Stimulated activated CD4-positive, alpha-beta T cell treated with anti-CD3 and anti-CD28 coated beads, Interleukin-1b, Interleukin-23, amount 100 ng/mL, for 4 hours (primary cell): ENCODE measurements at places on chromosomes 5 and 9.

DNA sequence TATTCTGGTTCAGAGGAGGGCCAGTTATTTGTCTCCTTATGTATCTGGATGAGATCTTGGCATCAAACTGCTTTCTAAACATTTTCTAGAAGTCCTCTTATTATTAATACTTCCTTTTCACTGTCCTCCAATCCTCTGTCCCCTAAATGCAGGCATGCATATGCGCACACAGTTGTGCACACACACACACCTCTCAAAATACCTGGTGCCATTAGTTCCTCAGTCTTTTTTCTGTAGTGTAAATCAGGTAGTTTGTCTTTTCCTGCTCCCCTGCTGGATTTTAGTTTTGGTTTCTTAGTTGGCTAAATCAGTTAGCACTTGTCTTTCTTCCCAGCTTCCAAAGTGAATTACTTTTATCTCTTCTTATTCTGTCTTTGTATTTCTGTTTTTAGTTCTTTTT lies 55.8 kb upstream of the LRRC70 start:
- DNase-seq = no peak

- no peak for DNase-seq
Measured at GRCh38 chr5:134917070-134917815, 12.3 kb downstream of the PCBD2 start.

- no peak for DNase-seq
Measured at GRCh38 chr5:68115584-68115983, 100.0 kb upstream of the PIK3R1 start.

- no peak for DNase-seq
Measured at GRCh38 chr5:78335976-78336375, 24.4 kb upstream of the SCAMP1 start.

GRCh38 chr5:147101659-147102369 lies 133.0 kb upstream of the STK32A start:
- DNase-seq = no peak

DNA sequence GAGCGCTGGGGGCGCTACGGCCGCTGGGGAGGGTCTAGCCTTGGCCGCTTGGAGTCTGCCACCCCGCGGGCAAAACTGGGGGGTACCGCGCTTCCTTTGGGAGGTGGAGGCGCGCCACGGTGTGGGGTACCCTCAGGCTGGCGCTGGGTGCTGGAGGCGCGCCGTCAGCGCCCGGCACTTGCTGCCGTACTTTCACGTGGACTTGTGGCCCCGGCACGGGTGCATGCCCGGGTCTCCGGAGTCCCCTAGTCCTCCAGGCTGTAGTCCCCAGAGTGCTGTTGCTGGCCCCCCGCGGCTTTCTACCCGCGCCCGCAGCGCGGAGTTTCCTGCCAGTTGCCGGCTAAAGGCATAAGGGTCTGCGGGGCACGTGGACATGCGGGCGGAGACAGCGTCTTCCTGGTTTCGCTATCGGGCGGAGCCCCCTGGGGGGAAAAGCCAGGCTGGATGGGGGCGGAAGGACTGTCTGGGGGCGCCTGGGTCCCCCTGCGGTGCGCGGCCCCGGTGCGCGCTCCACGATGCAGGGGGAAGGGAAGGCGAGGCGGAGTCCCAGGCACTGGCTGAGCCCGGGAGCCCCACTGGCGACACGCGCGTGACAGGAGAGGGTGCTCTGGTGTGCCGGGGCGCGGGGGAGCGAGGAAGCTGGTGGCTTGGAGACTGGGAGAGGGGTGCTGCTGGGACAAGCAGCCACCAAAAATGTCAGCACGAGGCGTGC lies 666 bp downstream of the PPARGC1B start:
- peak; percentile 36 for DNase-seq

DNA sequence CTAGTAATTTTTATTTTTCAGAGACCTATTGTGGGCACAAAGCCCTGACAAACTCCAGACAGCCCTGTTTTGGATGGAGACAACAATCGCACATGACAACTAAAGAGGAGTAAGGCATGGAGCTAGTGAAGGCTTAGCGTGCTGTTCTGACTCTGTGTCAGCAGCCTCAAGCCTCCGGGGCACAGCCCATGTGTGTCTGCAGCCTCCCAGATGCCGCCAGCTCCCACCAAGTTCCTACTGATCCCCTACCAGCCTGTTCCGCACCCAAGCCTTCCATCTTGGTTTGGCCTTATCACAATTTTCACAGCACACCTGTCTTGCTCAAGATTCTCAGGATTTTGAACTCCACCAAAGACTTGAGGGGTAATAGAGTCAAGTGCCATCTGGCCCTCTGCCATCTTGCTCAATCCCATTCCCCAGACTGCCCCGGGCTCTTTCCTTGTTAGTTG lies 70.3 kb upstream of the SH3PXD2B start:
- DNase-seq = no peak

DNA sequence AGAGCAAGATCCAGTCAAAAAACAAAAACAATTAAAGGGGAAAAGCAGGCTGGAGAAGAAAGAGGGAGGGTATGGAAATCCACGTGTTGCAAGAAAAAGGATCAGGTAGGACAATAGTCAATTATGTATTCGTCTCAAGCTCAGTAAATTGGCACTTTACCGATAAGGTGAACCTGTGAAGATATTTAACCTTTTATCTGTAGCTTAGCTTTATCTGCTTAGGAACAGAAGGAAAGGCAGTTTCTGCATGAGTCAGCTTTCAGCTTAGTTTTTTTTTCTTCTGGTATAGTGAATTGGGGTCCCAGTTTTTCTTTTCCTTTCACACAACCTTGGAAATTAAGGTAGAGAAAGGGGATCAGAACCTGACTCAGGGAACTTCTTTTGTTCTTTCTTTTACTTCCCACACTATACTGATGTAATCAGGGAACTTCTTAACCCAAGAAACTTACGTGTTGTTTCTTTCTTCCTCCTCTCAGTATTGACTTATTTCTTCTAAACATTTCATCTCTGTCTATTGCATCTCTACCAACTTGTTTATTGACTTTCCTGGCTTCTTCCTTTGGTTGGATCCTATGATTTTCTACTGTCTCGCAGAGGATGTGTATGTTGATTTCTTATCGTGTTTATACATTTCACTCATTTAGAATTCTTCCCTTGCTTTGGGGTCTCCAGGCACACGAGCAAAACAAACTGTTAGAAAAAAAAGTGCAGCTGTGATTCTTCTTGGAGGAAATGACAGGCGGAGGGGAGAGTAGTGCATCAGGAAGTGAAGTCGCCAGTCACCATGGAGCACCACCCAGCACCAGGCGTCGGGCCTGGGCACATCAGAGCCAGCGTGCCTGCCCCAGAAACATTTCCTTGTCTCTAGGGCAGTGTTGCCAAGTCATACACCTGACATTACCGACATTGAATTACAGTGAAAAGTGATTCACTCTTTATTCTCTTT lies 123.0 kb upstream of the LHFPL2 start:
- DNase-seq = no peak

- no peak for DNase-seq
Measured at GRCh38 chr5:10675177-10675700, 85.8 kb downstream of the DAP start.

GRCh38 chr5:118325931-118326330 lies 662.4 kb downstream of the DTWD2 start:
- no peak for DNase-seq

DNA sequence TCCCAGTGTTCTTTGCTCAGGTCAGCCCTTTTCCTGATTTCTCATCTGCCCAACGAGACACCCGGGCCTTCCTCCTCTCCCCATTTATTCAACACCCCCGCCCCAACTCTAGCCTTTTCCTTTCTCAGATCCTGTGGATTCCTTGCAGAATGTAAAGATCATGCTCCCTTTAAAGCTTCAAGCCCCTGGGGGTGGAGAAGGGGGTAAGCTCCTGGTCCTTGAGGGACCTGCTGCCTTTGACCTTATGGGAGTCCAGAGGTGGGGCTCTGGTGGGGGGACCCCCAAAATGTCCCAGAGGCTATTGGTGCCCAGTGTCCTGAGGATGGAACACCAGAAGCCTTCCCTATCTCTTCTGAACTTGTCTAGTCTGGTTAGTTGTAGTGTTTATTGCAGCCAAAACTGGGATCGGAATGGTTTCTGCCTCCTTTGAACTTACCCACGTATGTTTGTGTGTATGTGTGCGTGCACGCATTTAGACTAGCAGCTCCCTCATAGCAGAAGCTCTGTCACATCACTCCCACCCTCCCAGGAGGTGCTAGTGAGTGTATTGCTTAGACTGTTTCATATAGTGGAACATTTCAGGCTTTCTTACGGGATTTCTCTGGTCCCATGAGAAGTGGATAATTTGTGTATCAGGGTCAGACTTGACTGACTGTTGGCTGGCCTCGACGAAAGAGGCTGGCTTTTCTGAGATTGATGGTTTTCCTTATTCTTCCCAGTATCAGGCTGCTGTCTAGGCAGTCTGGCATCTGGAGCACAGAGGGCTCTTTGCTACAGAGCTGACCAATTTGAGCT lies 1.1 kb downstream of the GALNT10 start:
- DNase-seq = no peak

DNA sequence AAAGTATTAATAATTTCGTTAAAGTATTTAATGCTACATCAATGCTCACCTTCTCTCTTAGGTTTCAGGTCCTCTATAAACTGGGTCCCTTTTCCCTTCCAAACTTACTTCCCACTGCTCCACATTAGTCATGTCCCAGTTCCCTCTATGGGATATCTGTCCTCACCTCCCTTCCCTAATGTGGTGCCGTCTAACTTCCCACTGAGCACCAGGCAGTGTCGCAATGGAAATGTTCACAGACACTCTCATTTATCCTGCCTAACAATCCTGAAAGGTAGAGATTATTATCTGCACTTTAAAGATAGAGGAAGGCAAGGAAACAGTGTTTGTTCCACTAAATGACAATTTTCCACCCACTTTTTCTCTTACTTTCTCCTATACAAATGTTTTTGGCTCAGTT lies 329.7 kb downstream of the CWC27 start:
- no peak for DNase-seq

DNA sequence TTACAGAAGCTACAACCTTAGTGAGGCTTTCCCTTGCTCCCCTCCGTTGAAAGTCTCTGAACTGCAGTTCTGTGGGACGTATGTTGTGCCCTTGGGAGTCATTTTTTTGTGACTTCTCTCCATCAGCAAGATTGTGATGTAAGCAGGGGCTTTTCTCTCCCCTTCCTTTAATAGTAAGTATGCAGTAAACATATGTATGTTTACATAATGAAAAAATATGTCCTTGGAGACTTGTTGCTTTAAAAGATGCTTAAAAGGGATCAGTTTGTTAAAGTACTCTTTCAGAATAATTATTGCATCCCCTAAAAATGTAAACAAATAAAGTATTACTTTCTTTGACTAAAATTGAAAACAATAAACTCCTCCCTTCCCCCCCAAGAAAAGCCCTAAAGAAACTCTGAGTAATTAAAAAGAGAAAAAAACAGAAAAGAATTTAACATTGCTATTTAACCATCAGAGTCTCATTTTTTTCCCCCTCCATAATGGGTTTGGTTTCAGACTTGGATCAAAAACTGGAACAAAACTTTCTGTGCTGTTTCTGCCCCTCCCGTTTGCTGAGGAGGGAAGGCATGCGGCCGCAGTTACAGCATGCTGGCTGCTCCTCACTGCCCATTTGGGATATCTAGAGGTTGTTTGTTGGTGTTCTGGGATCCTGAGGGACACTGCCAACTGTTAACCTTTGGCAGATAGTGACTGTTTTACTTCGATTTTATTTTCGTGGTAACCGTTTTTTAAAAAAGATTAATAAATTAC lies 40.2 kb downstream of the TRIO start:
- DNase-seq = no peak

DNA sequence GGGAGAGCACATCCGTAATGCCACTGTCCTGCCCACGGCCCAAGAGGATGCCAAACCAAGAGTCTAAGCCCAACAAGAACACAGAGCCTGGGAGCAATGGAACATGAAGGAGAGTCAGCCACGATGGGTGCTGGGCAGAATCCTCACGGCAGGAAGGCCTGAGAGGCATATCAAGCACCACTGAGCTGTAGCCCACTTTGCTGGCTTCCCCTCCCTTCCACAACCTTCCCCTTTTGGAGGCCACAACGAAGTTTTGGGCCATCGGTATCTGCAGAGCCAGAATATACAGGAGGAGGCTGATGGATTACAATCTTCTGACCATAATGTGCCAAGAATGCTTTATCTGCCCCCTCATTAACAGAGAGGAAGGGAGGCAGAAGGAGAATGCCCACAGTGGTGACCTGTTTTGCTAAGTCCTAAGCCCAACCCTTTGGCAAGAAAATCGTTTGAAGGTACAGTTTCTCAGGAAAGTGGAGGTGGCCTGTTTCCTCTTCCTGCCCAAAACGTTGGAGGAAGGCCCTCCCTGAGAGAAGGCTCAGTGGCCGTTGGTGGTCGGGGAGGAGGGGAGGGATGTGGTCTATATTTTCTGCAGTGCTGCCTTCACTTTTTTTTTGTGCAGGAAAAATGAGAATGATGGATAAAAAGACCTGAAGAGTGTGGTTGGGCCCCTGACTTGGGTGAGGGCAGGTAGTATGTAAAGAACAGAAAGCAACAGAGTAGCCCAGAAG lies 26.2 kb downstream of the MACROH2A1 start:
- no peak for DNase-seq

- DNase-seq = no peak
Measured at GRCh38 chr9:68777070-68777763, 72.2 kb downstream of the PIP5K1B start.

- no peak for DNase-seq
Measured at GRCh38 chr9:3936520-3937235, 363.2 kb downstream of the GLIS3 start.

GRCh38 chr9:70093944-70094343 lies 50.3 kb downstream of the MAMDC2 start:
- no peak for DNase-seq

- DNase-seq = no peak
Measured at GRCh38 chr9:109806506-109807115, 26.6 kb downstream of the PALM2AKAP2 start.

GRCh38 chr5:42514754-42515153 lies 91.5 kb downstream of the GHR start:
- DNase-seq = no peak

DNA sequence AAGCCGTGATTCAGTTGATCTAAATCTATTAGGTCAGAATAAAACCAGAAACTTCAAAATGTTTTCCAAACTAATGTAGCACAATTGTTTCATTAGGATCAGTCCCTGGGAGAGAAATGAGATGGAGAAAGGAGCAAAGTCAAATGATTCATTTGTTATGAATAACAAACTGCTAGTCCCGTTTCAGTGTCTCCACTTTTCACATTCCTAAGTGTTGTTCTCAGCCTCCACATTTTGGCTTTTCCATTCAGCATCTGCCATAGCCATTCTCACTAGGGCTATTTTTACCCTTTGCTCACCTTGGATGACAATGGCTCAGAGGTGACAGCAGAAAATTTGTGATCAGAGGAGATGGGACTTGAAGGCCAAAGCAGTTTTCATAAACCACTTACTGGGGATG lies 314.1 kb upstream of the KIF2A start:
- no peak for DNase-seq

GRCh38 chr9:28668158-28668557 lies 1094.9 kb upstream of the C9orf72 start:
- no peak for DNase-seq

- DNase-seq = no peak
Measured at GRCh38 chr9:91814201-91814600, 135.8 kb downstream of the ROR2 start.
